Sigmoid colon (tissue), 7 donors: ENCODE measurements at places on chromosomes 2 and 18.

DNA sequence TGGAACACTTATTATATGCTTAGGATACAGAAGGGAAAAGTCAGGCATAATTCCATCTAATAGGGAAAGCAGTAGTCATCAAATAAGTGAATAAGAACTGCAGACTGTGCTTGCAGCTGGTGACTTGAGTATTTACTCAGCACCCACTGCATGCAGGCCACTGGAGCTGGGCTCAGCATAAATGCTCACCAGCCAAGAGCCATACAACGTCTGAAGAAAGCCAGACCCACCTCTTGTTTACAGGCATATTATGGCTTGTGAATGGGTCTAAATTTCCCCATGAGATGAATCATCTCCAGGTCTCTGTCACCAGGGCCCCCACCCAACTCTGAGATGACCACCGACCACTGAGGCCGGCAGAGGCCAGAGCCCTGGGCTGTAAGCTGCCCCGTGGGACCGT, 123.8 kb upstream of the PKDCC start:
- no peak overlapping the region for H3K27ac ChIP-seq
- DNase-seq: peak; percentile 78
- no peaks in the 10 kb centered on the region for H3K27me3 ChIP-seq
- H3K4me3 ChIP-seq: no peak overlapping the region
- no peaks in the 10 kb centered on the region for H3K36me3 ChIP-seq
- peaks cover 62% of the 10 kb centered on the region for H3K4me1 ChIP-seq

- no peak overlapping the region for H3K4me3 ChIP-seq
- no peaks in the 10 kb centered on the region for H3K36me3 ChIP-seq
- no peak overlapping the region for H3K27ac ChIP-seq
- DNase-seq: no peak
Observed at GRCh38 chr2:35496022-35496421, 859.6 kb upstream of the CRIM1 start.

- no peaks in the 10 kb centered on the region for H3K27me3 ChIP-seq
- no peak overlapping the region for H3K4me3 ChIP-seq
- no peak for DNase-seq
- peak overlapping the region; percentile 88 for H3K27ac ChIP-seq
- no peaks in the 10 kb centered on the region for H3K4me1 ChIP-seq
- no peaks in the 10 kb centered on the region for H3K36me3 ChIP-seq
Observed at GRCh38 chr2:66865161-66865560, 430.2 kb downstream of the MEIS1 start.

- no peak overlapping the region for H3K4me3 ChIP-seq
- H3K36me3 ChIP-seq: no peaks in the 10 kb centered on the region
- H3K4me1 ChIP-seq: no peaks in the 10 kb centered on the region
- no peaks in the 10 kb centered on the region for H3K27me3 ChIP-seq
- DNase-seq: no peak
Observed at GRCh38 chr18:11828786-11829432, 22.3 kb upstream of the CHMP1B start.

DNA sequence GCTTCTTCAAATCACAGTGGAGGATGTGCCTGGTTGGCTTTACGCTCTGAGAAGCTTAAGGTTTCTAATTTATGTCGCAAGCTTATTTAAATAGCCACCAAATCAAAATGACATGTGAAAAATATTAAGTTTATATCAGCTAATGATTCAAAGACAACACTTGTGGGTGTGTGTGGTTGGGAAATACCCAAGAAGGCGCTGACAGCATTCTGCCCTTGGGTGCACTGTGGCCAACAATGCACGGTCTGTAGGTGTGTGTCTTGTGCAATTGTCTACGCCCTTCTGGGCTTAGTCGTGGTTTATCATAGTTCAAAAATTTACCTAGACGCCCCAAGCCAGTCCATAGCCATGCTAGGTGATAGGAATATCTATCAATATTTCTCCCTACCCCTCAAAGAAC, 60.9 kb downstream of the KCTD1 start:
- no peak for DNase-seq
- no peak overlapping the region for H3K27ac ChIP-seq
- no peaks in the 10 kb centered on the region for H3K27me3 ChIP-seq

- H3K4me3 ChIP-seq: no peak overlapping the region
- no peaks in the 10 kb centered on the region for H3K36me3 ChIP-seq
- H3K27me3 ChIP-seq: peaks cover 52% of the 10 kb centered on the region
- no peak overlapping the region for H3K27ac ChIP-seq
Observed at GRCh38 chr2:130759906-130760753, 4.8 kb downstream of the AMER3 start.

- no peak overlapping the region for H3K4me3 ChIP-seq
- H3K36me3 ChIP-seq: no peaks in the 10 kb centered on the region
- no peak for DNase-seq
- no peaks in the 10 kb centered on the region for H3K4me1 ChIP-seq
Observed at GRCh38 chr2:41873102-41874031, 174.5 kb upstream of the PKDCC start.

DNA sequence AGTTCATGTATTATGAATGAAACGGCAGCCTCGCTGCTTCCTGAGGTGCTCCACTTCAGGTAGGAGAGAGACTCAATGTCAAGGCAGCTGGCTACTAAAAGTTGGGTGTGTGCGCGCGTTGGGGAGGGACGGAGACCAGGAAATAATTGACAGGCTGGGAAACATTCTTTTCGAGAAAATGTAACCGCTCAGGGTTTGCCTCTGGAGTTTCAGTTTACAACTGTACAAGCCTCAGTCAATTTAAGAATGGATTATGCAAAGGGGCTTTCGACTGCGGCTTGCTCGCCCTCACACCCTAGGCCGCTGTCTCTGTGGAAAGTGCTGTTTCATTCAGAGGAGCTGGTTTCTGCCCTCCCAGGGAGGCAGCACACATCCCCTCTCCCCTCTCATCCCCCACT, 4.4 kb upstream of the SPRED2 start:
- peak overlapping the region; percentile 90 for H3K4me3 ChIP-seq
- no peak for DNase-seq
- H3K4me1 ChIP-seq: peaks cover 6% of the 10 kb centered on the region
- H3K36me3 ChIP-seq: no peaks in the 10 kb centered on the region
- H3K27me3 ChIP-seq: no peaks in the 10 kb centered on the region

DNA sequence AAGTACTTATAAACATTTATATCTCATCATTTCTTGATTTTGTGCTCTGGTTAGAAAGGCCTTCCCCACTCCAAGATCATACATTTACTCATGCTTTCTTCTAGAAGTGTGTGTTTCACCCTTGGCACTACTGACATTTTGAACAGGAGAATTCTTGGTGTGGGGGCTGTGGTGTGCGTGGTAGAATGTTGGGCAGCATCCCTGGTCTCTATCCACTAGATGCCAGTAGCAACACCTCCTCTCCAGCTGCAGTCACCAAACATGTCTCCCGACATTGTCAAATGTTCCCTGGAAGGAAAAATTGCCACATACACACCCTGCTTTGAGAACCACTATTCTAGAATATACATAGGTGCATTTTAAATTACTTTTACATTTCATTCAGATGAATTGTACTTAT, 8.7 kb upstream of the TGIF1 start:
- no peak for DNase-seq
- no peak overlapping the region for H3K27ac ChIP-seq
- no peak overlapping the region for H3K4me3 ChIP-seq
- peaks cover 3% of the 10 kb centered on the region for H3K4me1 ChIP-seq
- no peaks in the 10 kb centered on the region for H3K27me3 ChIP-seq

- no peaks in the 10 kb centered on the region for H3K4me1 ChIP-seq
- no peaks in the 10 kb centered on the region for H3K27me3 ChIP-seq
- no peak overlapping the region for H3K27ac ChIP-seq
- no peak for DNase-seq
Observed at GRCh38 chr2:234939996-234940395, 11.8 kb upstream of the SH3BP4 start.

GRCh38 chr18:63410792-63411191, 11.5 kb downstream of the VPS4B start:
- DNase-seq: no peak
- H3K36me3 ChIP-seq: no peaks in the 10 kb centered on the region
- H3K27me3 ChIP-seq: no peaks in the 10 kb centered on the region
- no peak overlapping the region for H3K4me3 ChIP-seq

- no peaks in the 10 kb centered on the region for H3K27me3 ChIP-seq
- H3K4me3 ChIP-seq: no peak overlapping the region
- no peak for DNase-seq
- no peaks in the 10 kb centered on the region for H3K4me1 ChIP-seq
Observed at GRCh38 chr2:162449471-162449870, 105.5 kb downstream of the GCA start.

DNA sequence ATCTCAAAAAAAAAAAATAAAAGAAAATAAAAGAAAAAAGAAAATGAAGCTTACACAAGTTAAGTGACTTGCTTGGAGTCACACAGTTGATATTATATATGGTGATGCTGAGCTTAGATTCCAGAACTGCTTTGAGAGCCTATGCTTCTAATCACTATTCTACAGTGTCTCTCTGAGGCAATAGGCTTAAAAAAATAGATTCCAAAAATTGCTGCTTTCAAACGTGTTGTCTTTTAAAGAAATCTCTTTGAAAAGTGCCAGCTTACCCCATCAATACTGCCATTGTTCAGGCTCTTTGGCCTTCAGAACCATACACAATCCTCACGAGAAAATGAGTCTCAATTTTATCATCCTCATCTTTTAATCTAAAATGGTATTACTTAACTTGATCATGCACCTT, 102.6 kb downstream of the CDK15 start:
- H3K4me3 ChIP-seq: no peak overlapping the region
- no peaks in the 10 kb centered on the region for H3K27me3 ChIP-seq
- no peaks in the 10 kb centered on the region for H3K36me3 ChIP-seq

DNA sequence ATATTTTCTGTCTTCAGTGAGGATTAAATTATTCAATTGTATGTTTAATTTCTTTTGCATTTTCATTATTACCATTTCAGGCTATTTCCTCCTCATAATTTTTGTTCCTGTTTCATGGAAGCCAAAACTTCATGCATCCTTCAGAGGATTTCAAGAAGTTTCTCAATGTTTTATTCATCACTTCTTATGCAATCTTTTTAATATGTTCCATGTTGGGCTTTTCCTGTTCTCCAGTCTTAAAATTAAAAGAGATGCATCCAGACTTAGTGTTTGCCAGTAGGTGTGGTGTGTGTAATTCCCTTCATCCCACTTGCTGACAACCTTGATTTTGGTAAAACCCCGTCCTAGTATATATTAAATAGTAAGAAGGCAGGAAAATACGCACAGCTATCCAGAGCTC, 190.0 kb downstream of the EN1 start:
- no peak overlapping the region for H3K27ac ChIP-seq
- DNase-seq: no peak
- no peak overlapping the region for H3K4me3 ChIP-seq
- no peaks in the 10 kb centered on the region for H3K4me1 ChIP-seq

GRCh38 chr2:172091000-172091641, 5.8 kb downstream of the DLX1 start:
- H3K36me3 ChIP-seq: no peaks in the 10 kb centered on the region
- no peak overlapping the region for H3K4me3 ChIP-seq
- H3K27me3 ChIP-seq: peaks cover 100% of the 10 kb centered on the region
- H3K4me1 ChIP-seq: no peaks in the 10 kb centered on the region
- no peak for DNase-seq

- H3K4me1 ChIP-seq: no peaks in the 10 kb centered on the region
- DNase-seq: no peak
- no peaks in the 10 kb centered on the region for H3K27me3 ChIP-seq
- no peaks in the 10 kb centered on the region for H3K36me3 ChIP-seq
Observed at GRCh38 chr2:8481463-8482009, 200.3 kb upstream of the ID2 start.

DNA sequence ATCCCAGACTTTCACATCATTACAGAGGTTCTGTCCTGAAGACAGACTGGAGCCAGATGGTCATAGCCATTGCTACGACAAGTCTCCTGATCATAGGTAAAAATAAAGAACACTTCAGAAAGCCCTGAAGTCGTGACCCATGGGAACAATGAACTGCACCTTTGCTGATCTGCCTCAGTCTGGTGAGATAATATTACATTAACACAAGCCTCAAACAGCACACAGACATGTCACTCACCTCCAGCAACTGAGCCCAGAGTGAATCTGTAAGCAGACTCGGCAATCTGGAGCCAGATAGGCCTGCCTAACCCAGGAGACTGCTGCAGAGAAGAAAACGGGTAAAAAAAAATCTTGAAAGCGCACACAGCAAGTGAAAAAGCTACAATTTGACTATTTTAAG, 79.2 kb downstream of the SLC25A12 start:
- no peak overlapping the region for H3K4me3 ChIP-seq
- no peak overlapping the region for H3K27ac ChIP-seq
- no peaks in the 10 kb centered on the region for H3K27me3 ChIP-seq
- DNase-seq: no peak
- no peaks in the 10 kb centered on the region for H3K36me3 ChIP-seq
- no peaks in the 10 kb centered on the region for H3K4me1 ChIP-seq

GRCh38 chr18:55096263-55096951, 137.1 kb upstream of the CCDC68 start:
- no peaks in the 10 kb centered on the region for H3K4me1 ChIP-seq
- no peaks in the 10 kb centered on the region for H3K36me3 ChIP-seq
- H3K27me3 ChIP-seq: no peaks in the 10 kb centered on the region
- H3K27ac ChIP-seq: no peak overlapping the region
- no peak overlapping the region for H3K4me3 ChIP-seq
- no peak for DNase-seq

DNA sequence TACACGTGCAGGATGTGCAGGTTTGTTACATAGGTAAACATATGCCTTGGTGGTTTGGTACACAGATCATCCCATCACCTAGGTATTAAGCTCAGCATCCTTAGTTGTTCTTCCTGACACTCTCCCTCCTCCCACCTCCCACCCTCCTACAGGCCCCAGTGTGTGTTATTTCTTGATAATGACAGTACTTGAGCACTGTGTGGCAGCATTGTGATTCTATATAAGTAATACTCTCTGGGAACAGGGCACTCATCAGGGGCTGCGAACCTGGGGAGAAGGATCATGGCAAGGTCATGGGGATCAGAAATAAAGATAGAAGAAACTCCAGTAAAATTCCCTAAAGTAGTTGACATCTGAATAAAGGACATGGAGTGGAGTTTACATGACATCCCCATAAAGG, 1256.2 kb upstream of the CRIM1 start:
- no peak overlapping the region for H3K27ac ChIP-seq
- no peak overlapping the region for H3K4me3 ChIP-seq
- H3K36me3 ChIP-seq: no peaks in the 10 kb centered on the region
- H3K27me3 ChIP-seq: no peaks in the 10 kb centered on the region

GRCh38 chr2:144414324-144414845, 105.5 kb downstream of the ZEB2 start:
- H3K27me3 ChIP-seq: no peaks in the 10 kb centered on the region
- no peaks in the 10 kb centered on the region for H3K36me3 ChIP-seq
- DNase-seq: peak; percentile 73
- H3K4me1 ChIP-seq: no peaks in the 10 kb centered on the region
